ENCODE measurements at places on chromosomes 2 and 18.

DNA sequence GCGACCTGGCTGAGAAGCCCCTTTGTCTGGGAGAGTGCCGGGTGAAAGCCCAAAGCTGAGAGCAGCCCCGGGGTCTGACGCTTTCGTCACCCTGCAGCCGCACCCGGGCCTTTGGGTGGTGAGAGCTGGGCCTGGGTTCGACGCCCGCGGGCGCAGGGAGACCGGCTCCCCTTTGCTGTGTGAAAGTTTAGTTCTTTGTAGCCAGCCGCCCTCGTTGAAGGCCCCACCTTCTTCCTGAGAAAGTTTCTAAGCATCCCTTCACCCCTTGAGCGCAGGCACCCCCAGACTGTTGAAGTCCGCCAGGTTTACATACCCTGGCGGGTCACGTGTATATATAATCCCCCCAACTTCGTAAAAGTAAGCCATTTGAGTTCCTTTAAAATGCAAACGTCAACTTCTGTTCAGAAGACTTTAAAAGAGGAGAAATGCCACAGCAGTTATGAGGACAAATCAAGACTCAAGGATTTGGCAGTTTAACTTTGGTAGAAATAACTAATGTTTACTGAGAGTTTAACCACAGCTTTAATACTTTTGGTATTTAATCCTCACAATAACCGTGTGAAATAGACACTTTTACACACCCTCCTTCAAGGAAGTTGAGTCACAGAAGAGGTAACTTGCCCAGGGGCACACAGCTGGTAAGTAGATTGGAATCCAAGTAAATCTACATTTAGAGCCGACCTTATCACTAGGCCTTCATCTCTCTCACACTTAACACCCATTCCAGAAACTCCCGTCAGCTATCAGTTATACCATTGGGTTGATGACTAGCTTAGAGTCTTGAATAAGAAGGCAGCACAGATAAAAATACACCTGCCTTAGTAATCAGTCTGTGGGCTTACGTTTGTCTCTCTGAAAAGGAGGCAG, 1.1 kb upstream of the MBOAT2 start:
- no peak for DNase-seq

GRCh38 chr18:57052173-57052572, 94.7 kb upstream of the BOD1L2 start:
- DNase-seq, result no peak

DNA sequence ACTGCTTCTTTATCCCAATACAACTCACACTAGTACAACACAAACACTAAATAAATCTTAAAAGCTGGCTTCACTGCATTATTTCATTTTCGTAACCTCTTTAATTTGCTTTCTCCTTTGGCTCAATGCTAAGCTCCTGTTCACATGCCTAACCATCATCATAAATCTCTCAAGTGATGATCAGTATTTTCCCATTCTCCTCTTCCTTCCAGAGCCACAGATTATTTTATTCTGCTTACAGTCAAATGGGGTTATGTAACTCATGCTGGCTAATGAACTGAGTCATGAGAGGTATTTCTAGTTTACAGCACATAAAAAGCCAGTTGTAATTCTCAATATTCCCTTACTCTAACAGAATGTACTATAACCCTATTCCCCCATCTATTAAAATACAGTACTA, 350.4 kb upstream of the ZC3H15 start:
- DNase-seq, result no peak

DNA sequence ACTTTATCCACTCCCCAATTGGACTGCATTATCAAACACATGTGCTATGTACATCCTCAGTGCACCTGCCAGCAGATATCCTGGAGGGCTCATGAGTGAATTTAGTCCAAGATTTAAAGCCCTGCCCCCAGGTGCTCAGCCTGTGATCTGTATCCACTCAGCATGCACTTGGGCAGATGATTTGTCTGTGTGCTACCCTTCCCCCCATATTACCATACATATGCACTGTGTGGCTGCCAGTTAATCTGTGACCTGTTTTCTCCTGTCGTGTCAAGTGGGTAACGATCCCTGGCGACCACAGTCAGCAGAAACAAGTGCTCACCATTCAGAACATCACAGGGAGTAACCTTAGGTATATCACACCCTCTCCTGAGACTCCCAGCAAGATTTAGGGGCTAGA, 10.2 kb downstream of the NAGK start:
- DNase-seq, result no peak

DNA sequence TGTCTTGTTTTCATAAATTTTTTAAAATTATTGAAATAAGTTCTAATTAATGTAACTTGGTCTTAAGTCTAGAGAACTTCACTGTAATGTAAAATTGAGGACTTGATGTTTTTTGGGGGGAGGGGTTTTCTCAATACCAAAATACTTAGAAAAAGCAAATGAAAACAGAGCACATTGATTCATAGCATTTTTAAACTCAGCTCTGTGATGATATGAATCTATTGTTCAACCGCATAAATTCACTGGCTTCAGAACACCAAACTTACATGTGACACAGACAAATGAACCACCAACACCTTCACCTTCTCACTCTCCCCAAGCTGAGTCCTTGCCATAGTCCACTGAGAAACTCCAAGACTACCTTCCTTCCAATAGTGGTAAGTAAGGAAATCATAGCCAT, 108.2 kb downstream of the ZNF521 start:
- DNase-seq, result no peak

DNA sequence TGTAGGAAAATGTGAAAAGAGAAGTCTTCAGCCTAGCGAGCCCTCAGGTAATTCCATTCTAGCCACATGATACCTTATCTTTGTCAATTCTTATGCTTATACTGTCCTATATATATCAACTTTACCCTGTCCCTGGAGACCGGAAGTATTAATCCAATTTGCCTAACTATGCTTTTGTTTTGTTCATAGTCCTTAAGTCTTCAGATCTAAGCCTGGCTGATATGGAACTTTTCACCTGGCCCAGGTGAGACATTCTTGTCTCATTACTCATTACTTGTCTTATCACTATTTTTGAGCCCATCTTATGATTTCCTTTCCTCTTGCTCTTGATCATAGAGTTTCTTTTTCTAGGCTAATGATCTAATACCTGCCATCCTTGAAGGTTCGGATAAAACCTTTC, 194.1 kb upstream of the FANCL start:
- no peak for DNase-seq

All from right kidney (tissue), 9 donors.